Upper lobe of right lung (tissue), 1 donor: ENCODE measurements at places on chromosomes 11 and 22. TPM values are rescaled to one million over a fixed set of nuclear protein-coding genes. Genes with fewer than 3 reads are reported as not detected.

The RIBC2 gene
- not detected for total RNA-seq

DNA sequence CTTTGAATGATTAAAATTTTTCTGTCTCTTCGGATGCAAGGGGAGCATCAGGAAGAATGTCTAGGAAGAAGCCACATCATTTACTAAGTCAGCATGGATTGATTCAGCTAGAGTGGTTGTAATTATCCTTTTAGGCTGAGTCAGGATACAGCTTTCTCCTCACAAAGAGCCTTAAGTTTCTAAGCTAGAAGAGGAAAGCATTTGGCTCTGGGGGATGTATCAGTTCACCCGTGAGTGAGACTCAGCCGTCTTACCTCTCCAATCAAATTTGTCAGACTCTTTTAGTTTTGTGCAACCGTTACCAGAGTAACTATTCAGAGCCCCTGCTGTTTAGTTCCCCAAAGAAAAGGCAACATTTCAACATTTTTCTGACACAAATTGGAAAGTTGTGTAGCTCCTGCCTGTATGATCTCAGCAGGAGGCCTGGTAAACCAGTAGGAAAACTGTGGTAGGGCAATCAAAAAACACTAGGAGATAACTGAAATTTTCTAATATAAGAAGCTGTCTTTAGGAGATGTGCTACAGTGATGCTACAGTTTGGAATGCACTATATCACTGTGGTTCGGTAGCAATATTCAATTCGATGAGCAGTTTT is 432.4 kb upstream of the LUZP2 start:
- DNase-seq: no peak

- DNase-seq: no peak
Observed at GRCh38 chr11:13907678-13908077, 54.8 kb upstream of the SPON1 start.

GRCh38 chr11:134683860-134684259 is 271.8 kb upstream of the B3GAT1 start:
- DNase-seq: no peak

The EIF4G2 gene
- 801 TPM for total RNA-seq

The MB gene
- 2.2 TPM for total RNA-seq

DNA sequence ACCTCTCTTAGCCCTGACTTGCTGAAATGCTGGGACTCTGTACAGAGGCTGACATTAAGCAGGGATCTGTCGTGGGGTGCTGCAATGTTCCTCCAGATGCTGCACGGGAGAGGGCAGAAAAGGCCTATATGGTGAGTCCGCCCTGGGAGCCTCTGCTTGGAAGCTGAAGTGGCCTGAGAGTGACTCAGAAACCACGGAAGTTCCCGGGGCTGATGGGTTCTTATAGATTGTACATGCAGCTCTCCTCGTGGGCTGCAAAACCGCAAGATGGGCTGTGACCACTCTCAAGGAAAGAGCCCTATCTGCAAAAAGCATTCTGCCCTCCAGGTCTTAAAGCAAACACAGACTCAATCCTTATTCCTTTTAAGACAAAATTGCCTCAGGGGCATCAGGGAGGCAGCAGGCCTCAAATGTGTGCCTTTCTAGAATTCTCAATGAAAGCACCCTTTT is 5.8 kb upstream of the SLC43A3 start:
- DNase-seq: no peak

DNA sequence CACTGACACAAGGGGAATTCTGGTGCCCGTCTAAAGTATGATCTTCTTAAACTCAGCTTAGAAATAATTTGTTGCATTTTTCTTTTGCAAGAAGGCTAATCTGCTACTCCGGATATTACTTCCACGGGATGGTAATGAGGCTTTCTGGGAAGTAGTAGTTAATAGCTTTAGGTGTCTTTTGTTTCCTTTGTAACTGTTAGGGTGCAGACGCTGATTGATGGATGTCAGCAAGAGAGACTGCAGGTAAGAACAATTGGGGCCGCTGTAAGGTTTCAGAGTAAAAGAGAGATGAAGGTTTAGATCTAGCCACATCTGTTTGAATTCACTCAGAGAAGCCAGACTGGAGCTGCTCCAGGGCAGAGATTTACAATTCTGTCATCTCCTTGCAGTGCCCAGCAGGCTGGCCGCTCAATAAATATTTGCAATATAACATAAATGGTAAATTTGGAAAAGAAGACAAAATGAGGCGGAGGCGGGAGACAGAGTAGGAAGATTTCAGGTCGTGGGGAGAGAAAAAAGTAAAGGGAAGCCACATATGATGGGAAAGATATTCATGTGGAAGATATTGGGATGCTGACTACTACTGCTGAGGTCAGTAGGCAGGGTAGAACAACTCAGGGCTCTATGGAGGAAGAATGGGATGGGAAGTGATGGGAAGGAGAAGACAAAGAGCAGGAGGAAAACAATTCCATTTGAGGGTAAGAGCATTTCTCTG is 320.5 kb downstream of the AASDHPPT start:
- DNase-seq: no peak

GRCh38 chr11:10204021-10204420 is 90.0 kb downstream of the SBF2 start:
- DNase-seq: no peak

The BTG4 gene
- total RNA-seq: not detected

The WNT7B gene
- total RNA-seq: 5.4 TPM

GRCh38 chr11:17985517-17985916 is 27.3 kb downstream of the SERGEF start:
- no peak for DNase-seq

- no peak for DNase-seq
Observed at GRCh38 chr11:130580372-130580771, 131.9 kb downstream of the ADAMTS15 start.

DNA sequence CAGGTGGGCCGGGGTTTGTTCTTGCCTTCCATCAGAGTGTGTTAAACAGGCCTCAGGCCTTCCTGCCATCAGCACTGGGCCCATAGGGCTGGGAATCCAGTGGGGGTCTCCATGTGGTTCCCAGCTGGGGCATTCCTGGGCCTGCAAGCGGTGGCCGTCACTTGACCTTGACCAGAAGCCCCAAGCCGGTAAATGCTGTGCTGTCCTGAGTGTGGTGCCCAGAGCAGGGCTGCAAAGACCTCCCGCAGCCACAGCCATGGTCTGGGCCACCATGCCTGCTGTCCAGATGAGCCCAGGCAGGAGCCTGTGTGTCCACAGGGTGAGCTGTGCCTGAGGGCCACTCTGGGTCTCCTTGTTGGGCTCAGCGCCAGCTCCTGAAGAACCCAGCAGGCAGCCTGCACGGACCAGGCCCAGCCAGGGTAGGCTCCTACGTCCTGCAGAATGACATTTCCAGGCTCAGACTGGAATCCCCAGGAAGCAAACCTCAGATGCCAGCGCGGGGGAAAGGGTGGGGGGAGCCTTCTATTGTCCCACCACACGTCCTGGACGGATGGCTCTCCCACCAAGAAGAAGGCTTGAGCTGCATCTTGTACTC is 117.3 kb downstream of the KCNQ1OT1 start:
- peak; percentile 62 for DNase-seq

The PAX6 gene
- not detected for total RNA-seq

DNA sequence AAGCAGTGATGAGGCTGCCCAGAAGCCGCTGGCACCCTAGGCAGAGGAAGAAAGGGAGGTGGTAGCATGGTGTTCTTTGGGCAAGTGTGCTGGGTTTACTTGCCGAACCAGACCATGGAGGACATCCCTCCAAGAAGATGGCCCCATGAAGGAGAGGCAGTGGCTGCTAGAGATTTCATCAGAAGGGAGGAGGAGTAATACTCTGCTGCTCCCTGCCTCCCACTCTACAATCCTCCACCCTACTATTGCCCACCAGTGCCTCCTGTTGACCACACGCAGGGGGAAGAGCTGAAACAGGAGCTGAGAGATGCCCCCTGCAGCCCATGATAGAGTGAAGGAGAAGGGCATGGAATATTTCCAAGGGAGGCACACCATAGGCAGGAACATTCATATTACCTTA is 51.0 kb upstream of the PRSS23 start:
- DNase-seq: no peak

The GPR83 gene
- total RNA-seq: 0.12 TPM

DNA sequence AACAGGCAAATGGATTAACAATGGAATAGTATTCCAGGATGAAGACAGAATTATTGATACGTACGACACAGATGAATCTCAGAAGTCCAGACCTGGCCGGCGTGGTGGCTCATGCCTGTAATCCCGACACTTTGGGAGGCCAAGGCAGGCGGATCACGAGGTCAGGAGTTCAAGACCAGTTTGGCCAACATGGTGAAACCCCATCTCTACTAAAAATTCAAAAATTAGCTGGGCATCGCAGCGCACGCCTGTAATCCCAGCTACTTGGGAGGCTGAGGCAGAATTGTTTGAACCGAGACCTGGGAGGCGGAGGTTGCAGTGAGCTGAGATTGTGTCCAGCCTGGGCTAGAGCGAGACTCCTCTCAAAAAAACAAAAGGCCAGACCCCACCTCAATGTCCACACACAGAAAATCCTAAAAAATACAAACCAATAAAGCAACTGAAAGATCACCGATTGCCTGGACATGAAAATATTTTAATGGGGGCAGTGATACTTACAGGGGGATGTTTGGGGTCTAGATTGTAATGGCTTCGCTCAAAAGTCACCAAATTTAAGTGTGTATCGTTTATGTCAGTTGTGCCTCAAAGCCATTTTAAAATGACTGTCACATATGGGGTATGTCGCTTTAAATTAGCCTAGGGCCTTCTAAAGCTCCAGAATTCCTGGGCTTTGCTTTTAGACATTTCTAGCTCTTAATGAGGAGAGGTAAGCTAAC is 3.8 kb downstream of the RPS25 start:
- no peak for DNase-seq

The DEUP1 gene
- not detected for total RNA-seq

DNA sequence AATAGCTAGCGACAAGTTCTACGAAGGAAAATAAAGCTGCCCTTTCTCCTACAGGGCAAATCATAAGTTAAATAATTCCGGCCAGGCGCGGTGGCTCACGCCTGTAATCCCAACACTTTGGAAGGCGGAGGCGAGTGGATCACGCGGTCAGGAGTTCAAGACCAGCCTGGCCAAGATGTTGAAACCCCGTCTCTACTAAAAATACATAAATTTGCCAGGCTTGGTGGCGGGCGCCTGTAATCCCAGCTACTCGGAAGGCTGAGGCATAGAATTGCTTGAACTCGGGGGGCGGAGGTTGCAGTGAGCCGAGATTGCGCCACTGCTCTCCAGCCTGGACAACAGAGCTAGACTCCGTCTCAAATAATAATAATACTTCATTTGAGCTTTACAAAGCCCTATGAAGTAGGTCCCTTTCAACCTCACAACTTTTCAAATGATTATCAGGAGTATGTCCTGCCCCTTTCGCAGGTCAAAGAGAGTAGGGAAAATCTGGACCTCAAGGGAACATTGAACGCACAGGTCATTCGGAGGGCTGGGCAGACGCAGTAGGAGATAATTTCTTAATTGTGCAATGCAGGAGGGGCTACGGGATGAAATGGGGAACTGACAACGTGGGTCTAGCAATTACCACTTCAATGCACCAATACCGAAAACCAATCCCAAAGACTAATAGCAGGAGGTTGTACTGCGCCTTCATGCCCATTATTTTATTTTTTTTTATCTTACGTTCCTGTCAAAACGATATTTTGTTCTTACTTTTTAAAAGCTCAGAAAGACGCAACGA is 590 bp downstream of the COMMD9 start:
- no peak for DNase-seq

GRCh38 chr22:50305923-50306566 is 1.4 kb downstream of the PLXNB2 start:
- peak; percentile 94 for DNase-seq

DNA sequence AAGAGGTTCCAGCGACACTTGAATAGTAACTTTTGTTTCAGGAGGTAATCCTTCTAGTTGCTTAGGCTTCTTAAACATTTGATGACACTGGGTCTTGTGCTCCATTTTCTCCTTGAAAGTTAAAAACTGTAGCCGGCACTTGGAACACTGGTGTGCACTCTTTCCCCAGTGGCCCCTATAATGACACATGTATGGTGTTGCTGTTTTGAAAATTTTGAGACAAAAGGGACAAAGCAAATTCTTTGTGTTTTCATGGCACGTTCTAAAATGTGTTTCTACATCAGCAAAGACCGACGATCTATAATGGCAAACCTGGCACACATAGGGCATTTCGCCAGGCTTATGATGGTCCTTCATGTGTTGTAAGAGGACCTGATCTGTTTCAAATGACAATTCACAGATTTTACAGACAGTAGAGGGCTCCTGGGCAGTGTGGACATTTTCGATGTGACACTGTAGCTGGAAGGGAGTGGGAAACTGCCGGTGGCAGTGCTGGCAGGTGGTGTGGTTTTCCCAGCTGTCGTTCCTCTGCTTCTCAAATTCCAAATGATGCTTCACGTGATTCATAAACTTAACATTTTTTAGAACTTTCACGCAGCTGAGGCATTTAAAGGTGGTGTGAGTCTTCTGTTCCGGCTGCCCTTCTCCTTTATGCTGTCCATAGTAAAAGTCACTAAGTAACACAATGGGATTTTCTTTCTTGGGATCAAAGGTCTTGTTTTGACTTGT is 20.5 kb downstream of the ZNF280B start:
- no peak for DNase-seq

GRCh38 chr11:1994121-1994520 is 3.5 kb downstream of the H19 start:
- no peak for DNase-seq

DNA sequence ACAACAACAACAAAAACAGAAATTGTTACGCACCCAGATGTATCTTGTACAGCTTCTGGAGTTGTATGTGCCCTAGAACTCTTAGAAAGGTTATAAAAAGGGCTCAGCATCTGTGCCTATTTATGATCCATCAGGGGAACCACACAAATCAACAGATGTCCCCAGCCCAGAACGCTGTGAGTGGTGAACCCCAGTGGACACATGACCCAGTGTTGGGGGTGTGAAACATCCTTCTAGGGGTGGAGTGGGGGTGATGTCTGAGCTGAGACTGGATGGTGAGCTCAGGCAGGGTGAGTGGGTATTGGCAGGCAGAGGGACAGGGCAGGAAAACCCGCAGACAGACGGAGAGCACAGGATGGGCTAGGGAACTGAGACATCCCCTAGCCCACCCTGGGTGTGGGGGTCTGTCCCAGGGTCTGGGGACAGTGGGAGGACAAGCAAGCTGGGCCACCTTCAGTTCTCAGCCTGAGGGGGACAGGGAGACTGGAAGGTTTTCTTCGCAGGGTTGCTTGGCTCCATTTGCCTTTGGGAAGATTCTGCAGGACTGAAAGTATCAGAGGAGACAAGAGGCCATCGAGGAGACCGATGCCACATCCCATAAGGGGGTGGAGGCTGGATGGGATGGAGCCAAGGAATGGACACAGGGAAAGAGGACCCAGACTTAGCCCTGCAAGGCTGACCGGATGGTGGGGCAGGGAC is 5.8 kb upstream of the EMID1 start:
- DNase-seq: no peak

- DNase-seq: no peak
Observed at GRCh38 chr11:130452176-130452575, 3.7 kb downstream of the ADAMTS15 start.

The HEPN1 gene
- not detected for total RNA-seq

DNA sequence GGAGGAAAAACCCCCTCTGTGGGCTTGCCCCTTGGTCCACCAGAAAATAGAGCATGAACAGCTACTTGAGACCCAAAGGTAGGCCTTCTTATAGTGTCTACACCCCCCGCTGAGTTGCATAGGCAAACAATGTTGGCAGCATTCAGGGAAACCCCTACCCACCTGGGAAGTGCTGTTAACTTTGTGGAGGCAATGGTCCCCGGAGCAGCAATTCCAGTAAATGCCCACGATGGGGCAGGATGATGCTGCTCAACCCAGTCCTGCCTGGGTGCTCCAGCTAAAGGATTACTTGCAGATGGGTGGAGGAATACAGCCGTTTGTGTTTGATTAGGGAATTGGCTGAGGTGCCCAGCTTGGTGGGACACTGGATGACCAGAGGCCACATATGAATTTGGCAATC is 381.3 kb upstream of the ANO5 start:
- DNase-seq: no peak

The SLC25A1 gene
- 63.0 TPM for total RNA-seq

The KCNK7 gene
- 1.3 TPM for total RNA-seq

The TIGD3 gene
- 0.43 TPM for total RNA-seq

The DNAJB7 gene
- total RNA-seq: not detected
